Thyroid gland (tissue), 4 donors: ENCODE measurements at places on chromosomes 13 and 19. TPM values are rescaled to one million over a fixed set of nuclear protein-coding genes. Genes with fewer than 3 reads are reported as not detected.

The SLC25A23 gene
- 214 TPM for total RNA-seq

The TEX26 gene
- total RNA-seq = 0.27 TPM

The GPR42 gene
- total RNA-seq = not detected

The IGSF23 gene
- not detected for total RNA-seq

The CYP4F2 gene
- total RNA-seq = not detected
